Activated effector memory CD4-positive, alpha-beta T cell treated with Interleukin-2 at 50 U/mL for 16 hours (primary cell): ENCODE measurements at places on chromosomes 6 and 20.

- DNase-seq: no peak
Observed at GRCh38 chr20:40959325-40960092, 69.1 kb upstream of the TOP1 start.

- DNase-seq: no peak
Observed at GRCh38 chr6:130233330-130233729, 10.6 kb upstream of the SAMD3 start.

GRCh38 chr6:161644521-161644920 is 370.7 kb upstream of the AGPAT4 start:
- DNase-seq: no peak

DNA sequence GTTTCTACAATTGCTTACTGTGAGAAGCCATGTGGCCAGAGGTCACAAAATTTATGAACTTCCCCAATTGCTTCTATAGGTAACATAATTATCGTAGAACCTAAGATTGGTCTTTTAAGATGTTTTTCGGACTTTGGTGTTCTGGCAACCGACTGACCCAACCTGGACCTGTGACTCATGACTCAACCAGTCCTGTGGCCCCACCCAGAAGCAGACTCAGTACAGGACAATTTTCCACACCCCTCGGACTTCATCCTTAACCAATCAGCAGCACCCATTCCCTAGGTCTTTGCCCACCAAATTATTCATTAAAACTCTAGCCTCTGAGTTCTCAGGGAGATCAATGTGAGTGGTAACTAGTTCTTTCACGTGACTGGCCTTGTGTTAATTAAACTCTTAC is 26.4 kb upstream of the AKAP12 start:
- no peak for DNase-seq

DNA sequence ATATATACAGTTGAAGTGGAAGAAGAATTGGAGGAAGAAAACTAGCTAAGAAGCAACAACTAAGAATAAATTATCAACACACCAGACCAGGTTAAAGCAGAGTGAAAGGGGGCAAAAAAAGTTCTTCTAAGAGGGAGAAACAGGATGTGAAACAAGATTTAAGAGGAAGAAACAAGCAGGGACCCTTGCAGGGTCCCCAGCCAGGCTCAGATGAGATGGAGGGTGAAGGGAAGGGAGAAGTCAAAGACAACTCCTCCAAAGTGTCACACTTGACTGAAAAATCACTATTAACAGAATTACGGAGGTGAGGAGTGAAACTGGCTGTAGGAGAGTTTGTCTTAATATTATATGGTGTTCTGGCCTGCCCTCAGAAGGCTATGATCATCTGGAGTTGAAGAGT is 65.4 kb downstream of the MTFR2 start:
- DNase-seq: no peak

DNA sequence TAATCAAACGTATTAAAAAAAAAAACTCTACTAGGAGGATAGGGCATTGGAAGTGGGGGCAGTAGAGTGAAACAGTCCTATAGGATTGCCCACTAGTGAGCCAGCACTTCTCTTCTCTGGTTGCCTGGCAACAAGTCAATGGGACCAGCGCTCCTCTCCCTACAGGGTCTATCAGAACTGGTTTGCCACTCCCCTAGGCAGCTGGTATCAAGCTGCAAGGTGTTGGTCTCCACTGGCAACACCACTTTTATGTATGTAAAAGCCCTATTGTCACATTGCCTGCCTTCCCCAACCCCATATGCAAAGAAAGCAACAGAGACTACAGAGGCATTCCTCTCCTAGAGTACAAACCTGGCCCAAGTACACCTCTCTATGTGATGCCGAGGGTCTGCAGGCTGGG is 166.9 kb upstream of the MCHR2 start:
- DNase-seq: no peak

- no peak for DNase-seq
Observed at GRCh38 chr20:50376888-50377459, 133.2 kb upstream of the PTPN1 start.

- no peak for DNase-seq
Observed at GRCh38 chr6:2565499-2565898, 185.2 kb downstream of the MYLK4 start.
